ENCODE measurements at places on chromosomes 1 and 21.

GRCh38 chr1:57845041-57845440 lies 421.2 kb upstream of the DAB1 start:
- no peak for DNase-seq

DNA sequence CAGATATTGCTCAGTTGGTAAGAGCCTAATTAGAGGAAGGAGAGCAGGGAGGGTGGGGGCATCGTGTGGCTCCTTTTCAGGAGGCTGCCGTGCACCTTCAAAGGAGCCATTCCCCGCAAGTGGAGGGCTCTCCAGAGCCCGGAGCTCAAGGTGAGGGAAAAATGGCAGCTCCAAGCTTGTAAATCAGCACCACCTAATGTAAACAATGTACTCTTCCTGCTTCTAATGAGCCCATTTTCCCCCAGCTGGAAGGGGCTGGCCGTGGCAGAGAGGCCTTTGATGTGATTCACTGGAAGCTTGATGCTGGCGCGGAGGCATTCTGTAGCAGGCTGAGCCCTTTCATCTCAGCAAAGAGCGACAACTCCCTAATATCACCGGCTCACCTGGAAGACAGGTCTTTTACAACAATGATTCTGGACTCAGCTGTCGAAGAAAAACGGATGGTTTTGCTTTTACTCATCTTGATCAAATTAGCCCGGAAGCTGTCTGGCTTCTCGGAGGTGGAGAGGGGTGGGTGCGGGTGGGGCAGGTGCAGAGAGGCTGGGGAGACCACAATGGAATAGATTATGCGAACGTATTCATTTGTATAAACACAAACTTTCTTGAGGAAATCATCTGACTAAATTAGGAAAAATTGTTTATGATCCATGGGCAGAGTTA lies 112.5 kb downstream of the RRAGC start:
- no peak for DNase-seq

GRCh38 chr21:43707462-43707861 lies 11.5 kb upstream of the PDXK start:
- no peak for DNase-seq

DNA sequence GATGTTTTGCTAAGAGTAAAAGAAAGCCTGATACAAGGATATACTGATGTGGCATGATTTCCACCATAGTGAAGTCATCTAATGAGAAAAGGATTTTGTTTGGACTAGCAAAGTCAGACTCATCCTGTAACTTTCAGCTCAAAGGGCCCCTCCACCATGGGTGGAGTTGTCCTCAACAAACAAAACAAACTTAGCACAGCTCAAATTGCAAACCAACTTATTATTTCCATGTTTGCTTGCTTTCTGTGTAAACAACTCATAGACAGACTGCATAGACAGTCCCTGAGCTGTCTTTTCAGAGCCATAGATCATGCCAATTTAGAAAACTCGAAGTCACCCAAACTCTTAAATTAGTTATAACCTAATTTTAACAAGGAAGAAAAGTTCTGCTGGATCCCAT lies 69.4 kb upstream of the VAV3 start:
- no peak for DNase-seq

DNA sequence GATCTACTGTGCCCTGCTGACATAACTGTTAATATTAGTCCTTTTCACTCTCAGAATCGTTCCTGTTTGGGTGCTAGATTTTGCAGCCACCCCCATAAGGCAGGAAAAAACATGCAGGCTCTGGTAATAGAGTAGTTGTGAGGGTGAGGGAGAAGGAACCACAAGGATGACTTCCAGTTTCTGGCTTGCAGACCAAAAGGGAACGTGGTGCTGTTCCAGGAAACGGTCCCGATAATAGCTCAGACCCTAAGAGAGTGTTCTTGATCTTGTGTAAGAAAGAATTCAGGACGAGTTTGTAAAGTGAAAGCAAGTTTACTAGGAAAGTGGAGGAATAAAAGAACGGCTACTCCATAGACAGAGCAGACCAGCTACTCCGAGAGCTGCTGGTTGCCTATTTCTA lies 50.7 kb upstream of the RHOU start:
- DNase-seq: no peak

DNA sequence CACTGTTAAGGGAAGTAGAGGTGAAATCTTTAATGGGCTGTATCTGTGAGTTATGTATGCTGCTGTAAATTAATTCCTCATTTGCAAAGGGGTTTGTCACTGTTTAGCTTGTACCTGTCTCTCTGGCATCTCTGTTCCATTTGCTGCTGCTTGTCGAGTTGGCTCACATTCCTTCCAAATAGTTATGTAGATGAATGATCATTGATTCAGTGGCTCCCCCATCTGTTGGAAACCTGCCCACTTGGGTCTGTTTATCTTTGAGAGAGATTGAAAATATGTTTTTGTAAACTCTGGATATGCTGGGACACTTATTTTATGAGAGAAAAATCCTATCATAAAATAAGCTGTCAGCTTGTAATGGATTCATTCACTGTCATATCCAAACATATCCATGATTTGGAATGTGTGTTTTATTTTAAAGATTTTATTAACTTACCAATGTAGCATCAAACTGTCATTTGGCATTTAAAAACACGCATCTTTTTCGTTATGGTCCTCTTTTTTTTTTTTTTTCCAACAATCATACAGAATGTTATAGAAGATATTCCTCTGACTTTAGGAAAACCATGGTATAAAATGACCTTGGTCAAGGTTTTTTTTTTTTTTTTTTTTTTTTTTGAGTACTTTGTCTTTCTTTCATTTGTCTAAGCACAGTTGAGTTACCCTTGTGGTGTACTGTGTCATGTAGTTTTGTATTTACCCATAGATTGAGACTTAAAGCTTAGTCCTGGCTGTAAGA lies 3.5 kb downstream of the RYR2 start:
- no peak for DNase-seq

DNA sequence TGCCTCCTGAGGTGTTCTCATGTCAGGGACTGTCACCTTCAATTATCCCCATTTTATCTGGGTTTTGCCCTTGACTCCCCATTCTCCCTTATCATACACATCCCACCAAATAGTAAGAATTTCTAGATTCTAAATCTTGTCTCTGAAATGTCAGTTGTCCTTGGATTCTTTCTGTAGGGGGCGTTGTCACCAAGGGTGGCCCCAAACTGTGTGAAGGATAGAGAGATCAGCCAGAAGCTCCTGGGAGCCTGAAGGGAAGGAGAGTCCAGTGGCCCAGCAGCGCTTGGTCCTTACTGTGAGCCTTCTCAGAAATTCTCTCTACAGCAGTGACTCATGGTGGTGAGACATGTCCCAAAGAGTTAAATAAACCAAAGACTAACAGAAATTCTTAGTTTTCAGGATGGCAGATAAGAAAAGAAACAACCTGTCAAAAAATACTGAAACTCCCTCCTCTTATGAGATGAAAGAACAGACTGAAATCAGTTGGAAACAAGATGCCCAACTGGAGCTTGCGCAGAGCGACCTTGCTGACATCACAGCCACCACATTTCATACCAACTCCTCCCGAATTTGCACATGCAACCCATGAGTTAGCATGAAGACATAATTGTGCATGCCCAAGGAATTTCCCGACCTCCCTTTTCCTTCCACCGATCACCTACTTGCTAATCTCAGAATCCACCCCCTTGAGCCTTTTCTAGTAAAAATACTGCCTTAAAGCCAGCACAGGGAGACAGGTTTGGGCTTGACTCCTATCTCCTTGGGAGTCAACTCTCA lies 109.8 kb downstream of the ELAVL4 start:
- no peak for DNase-seq

- no peak for DNase-seq
Observed at GRCh38 chr1:244137276-244137675, 86.2 kb downstream of the ZBTB18 start.

DNA sequence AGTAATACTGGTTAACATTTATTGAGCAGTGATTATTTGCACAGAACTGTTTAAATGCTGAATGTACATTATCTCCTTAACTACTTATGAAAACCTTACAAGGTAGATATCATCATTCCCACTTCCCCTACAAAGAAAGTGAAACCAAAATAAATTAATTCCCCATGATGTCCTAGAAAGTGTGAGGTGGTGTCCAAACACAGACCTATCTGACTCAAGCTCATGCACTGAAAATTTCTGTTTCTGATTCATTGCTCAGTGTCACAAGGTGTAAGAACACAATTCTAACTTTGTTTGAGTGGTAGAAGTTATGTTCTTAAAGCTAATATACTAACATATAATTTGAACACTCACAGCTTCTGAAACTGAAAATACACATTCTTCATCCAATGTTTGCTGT lies 178.7 kb downstream of the MRPL39 start:
- no peak for DNase-seq

DNA sequence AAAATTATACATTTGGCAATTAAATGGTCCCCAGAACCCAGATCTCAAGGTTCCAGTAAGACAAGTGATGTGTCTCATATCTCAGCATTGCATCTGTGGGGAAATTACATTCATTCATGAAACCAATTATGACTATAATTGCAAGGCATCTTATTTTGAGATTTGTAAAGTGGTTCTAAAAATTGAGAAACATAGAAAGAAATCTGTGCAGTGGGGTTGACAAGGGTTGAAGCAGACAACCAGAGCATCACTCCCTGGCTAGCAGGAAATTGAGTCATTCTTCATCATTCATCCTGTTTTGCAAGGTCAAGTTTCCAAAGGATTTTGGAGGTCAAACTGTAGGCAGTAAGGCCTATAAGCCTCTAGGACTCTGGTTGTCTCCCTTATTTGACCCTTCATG lies 25.1 kb upstream of the MROH9 start:
- DNase-seq: no peak

GRCh38 chr1:43541721-43542401 lies 11.2 kb downstream of the PTPRF start:
- DNase-seq: no peak

DNA sequence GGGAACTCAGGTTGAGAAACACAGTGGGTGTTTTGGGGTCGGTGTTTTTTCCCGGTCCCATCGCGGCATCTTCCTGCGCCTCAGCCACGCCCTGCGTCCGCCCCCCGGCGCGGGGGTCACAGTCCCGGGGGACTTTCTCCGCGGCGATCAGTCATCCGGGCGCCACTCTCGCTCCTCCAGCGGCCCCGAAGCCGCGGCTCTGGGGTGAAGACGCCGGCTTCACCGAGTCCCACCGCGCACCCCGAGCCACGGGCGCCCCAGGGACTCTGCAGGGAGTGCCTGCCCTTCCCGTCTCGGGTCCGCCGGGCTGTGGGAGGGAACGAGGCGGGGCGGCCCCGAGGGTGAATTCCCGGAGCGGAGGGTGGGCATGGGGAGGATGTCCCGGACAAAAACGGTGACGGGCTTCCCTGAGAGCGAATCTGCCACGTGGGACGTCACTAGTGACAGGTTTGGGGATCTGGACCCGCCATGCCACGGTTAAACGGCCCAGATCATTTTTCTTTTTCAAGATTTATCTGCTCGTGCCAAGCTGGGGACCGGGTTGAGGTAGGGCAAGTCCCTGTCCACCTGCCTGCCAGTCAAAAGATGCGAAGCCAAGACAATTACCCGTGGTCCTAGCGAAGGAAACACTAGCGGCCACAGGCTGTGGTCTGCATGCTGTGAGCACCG lies 717 bp upstream of the BATF3 start:
- DNase-seq: peak; percentile 61

- DNase-seq: no peak
Observed at GRCh38 chr1:6245869-6246496, 2.0 kb downstream of the HES3 start.

GRCh38 chr1:116763116-116763786 lies 9.0 kb downstream of the CD2 start:
- no peak for DNase-seq

- no peak for DNase-seq
Observed at GRCh38 chr1:54942976-54943375, 37.5 kb upstream of the TMEM61 start.

DNA sequence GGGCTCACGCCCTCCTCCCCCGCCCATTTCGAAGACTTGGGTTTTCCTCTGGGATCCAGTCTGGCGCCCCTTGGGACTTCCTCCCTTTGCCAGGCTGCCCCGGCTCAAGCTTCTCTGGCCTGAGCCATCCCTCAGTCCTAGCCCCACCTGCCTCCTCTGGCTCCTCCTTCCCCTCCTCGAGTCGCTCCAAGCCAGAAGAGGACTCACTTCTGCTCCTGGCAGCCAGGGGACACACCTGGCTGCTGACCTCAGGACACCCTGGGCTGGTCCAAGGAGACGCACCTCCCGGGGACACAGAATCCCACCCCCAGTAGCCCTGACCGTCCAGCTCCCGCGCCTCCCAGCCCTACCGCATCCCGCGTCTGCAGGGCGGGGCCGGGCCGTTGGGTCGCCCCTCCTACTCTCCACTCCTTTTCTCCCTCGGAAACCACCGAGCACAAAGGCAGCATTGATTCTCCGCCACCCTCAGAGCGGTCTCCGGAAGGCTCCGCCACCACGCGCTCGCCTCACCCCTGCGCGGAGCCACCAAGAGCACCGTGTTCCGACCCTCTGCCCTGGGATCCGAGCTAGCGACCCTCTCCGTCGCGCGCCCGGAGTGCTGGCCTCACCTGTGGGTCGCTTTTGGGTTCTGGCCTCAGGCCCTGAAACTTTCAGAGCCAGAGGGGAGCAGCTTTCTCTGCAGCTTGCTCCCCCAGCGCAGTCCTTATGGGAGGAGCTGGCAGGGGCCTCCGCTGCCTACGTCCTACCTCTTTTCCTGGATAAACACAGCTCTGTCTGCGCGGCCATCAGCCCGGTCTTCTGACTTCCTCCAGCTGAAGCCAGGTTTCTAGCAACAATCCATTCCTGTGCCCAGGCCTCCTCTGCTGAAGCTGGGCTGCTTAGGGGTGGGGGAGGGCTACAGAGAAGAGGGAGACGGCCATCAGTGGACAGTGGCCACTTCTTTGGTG lies at the start of gene C2CD4D:
Gene C2CD4D (minus strand): TSS at position 364 of the 947 bp plus-strand sequence. CDS start 831 bp downstream, outside the sequence.
- peak; percentile 66 for DNase-seq

- no peak for DNase-seq
Observed at GRCh38 chr1:167717351-167717750, 4.4 kb upstream of the MPZL1 start.

DNA sequence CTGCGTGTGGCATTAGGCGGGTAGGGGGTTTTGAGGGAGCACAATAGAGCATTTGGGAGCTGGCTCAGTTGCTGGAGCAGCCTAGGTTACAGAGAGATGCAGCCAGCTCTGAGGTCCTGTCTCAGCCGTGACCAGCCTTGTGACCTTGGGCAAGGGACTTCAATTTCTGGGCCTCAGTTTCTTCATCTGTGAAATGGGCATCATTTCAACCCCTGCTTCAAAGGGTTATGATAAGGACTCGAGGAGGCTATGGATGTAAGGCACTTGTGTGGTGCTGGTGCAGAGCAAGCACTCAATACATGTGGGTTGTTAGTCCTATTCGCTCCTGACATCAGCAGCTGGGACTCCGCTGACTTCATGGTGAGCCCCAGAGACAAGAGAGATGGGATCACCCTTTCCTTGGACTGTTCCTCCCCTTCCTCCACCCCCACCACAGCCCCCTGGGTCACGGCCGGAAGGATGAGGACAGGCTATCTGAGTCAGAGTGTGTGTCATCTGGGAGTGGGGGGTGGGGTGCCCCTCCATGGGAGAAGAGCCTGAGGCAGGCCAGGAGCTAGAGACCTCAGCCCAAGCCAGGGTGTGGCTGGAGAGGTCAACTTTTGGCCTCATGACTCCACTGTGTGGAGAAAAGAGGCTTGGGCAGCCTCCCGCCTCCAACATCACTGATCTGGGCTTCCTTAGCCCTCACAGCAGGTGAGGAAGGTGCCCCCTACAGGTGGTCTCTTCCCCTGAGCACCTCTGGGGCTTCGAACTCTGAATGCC lies 71.4 kb upstream of the ZBTB40 start:
- DNase-seq: no peak
